Islet precursor cell (in vitro differentiated cells): ENCODE measurements at places on chromosomes 7 and 10.

DNA sequence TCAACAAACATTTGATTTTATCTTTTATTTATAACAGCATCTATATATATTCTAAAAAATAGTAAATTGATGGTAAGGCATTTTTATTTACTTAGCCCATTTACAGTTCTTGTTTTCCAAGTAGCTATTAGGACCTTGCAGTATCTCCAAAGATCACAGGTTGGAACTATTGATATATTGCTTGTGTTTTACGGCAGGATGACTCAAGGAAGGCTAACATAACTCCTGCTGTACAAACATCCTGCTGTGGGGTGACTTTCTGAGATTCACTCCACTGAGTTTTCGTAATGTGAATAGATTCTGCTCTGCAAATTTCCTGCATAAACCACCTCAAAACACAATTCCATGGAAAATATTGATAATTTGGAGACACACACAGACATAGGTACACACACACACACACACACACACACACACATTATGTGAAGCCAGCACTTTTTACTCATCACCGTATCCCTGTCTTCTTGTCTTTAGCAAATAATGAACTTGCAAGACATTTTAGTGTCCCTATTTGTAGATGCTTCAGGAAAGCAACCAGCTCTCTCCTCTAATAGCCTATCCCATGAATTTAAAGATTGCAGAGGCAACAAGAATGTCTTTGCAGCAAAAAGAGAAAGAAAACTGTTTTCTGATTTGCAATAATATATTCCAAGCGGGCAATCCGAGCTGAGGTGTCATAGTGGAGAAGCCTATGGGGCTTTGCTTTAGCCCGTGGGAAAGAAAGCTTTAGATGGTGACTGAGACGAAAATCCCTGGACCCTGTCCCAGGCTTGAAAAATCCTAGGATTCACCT, 722 bp downstream of the AGR2 start:
- no peak for DNase-seq

DNA sequence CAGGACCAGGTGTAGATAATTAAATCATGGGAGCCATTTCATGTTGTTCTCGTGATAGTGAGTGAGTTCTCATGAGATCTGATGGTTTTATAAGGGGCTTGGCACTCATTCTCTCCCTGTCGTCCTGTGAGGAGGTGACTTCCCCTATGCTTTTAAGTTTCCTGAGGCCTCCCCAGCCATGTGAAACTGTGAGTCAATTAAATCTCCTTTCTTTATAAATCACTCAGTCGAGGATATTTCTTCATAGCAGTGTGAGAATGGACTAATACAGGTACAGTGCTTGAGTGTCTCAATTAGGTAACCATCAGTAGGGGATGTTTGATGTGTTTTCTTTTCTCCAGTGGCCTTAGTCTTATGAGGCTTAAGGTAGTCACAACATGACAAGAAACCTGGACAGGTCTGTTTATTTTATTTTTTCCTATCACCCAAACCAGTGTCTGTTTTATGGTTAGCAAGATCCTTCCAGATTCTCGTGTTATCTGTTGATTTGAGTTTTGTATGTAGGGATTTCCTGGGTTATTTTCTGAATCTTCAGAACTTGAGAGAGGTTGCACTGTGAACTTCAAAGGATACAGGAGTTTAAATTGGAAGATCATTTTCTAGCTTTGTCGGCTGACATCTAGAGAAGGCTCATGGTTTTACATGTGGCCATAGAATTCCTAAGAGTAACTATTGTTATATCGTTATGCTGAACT, 32.1 kb downstream of the UMAD1 start:
- no peak for DNase-seq

- no peak for DNase-seq
Measured at GRCh38 chr10:77550378-77550777, 87.2 kb downstream of the KCNMA1 start.

DNA sequence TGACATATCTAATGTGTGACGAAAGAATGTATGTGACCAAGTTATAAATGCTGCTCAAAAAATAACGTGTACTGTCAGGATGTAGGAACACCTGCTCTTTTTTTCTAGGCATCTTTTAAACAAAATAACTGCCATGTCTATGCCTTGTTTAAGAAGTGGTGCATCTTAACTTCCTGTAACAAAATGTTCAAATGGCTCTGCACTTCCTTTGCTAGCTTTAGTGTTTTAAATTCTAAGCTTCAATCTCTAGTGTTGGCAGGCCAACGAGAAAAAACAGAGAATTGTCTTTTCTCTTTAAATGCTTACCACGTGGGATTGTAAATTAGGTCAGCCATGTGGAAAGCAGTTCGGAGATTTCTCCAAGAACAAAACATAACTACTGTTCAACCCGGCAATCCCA, 14.6 kb upstream of the PDSS1 start:
- no peak for DNase-seq

DNA sequence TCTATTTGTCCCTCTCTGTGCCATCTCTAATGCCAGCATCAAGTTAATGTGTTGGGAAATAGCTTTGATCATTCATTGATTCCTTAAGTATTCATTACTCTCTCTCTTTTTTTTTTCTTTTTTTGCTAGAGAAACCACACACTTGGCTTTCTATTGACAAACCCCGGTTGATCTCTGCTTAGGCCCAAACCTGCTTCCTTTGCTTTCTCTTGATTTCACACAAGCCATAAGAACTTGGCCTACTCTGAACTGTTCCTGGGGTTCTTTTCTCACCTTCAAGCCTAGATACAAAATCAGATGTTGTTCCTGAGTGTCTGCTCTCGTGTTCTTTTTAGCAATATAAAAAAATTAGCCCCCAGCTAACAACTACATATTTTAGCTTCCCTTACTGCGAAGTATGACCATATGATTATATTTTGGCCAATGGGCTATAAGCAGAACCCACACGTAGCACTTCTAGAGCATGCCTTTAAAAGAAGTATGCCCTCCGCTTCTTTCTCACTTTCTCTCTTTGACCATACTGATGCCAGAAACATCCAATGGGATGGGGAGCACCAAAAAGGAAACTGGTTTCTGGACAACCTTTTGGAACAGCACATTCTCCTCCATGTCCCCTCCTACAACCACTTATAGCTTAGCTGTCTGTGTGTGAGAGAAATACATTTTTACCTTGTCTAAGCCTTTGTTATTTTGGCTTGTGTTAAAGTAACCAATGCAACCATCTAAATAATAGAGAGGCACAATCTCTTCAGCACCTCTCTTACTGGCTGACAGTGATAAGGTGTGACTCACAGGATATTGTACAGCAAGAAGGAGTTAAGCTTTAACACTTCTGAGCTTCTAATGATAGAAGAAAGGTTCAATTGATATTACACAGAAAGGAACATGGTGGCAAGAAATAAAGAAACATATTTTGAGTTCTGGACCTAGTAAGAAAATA, 96.6 kb upstream of the LRRN3 start:
- DNase-seq = no peak

DNA sequence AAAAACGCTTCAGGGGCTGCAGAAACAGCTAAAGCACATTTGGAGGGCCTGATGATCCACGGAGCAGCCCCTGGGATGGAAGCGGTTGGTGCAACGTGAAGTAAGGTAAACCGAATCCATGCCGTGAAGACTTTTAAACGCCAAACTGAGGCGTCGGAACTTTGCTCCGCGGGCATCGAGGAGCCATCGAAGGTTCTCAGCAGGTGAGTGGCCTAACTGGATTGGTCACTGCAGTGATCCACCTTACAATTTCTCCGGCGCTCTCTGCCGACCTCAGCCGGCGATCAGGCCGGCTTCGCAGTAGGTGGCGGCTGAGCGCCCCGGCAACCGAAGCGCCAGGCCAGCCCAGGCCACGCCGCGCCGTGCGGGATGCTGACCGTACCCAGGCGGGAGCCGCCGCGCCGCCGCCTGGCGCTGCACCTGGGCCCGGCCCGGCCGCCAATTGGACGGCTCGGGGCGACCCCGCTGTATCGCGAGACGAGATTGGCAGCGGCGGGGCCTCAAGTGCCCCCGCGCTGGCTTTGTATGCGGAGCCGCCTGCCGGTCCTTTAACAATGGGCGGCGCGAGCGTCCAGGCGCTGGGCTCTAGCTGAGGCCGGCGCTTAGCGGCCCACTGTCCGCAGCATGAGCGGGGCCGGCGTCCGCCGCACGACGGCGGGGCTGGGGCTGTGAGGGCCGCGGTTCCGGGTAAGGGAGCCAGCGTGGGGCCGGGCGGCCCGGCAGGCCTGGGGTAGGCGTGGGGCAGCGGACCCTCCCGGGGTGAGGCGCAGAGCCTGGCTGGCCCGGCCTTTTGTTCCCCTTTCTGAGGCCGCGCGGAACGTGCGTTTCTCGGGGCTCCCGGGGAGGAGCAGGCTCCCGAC, at the start of gene CCNJ:
Gene CCNJ (plus strand): TSS at position 551 of the 860 bp plus-strand sequence. CDS start 811 bp downstream, outside the sequence.
- peak; percentile 93 for DNase-seq

DNA sequence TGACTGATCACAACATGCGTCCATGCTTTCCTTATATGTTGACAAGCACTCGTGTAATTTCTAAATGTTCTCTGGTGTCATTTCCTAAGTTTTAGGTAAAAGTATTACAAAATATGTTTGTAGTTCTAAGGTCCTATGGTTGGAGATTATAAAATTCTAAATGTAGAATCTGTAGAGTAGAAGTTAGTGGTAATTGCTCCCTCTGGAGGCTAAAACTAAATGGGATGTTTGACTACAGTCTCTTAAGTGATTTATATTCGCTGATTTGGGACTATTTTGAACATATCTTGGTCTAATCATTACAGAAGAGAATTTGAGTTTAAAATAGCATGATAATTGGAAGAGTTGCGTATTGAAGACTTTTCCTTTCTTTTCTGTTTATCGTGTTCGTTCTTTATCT, 74.1 kb downstream of the ZMYND11 start:
- no peak for DNase-seq

DNA sequence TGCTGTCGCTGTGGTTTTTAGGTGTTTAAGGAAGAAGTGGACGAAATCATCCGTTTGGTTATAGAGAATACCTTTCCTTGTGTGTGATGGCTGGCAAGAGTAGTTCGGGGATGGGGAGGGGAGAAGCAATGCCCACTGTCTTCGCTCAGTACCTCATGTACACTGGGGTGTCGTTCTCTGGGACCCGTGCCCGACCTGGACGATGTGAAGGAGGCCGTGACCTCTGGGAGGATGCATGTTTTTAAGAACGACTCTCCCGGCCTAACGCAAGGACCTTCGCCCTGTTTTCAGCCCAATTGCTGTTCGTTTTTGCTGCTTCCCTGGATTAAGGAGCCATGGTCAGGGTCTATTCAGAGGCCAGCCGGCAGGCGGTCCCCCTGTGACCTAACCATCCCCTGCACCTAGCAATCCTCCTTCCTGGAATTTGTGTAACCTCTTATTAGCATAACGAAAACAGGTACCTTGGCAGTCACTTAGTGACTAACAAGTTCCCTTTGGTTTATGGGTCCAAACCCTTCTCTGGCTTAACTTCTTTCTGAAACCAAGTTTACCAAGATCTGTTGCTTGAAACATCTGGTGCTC, 1.3 kb downstream of the NFE2L3 start:
- DNase-seq = peak; percentile 58

DNA sequence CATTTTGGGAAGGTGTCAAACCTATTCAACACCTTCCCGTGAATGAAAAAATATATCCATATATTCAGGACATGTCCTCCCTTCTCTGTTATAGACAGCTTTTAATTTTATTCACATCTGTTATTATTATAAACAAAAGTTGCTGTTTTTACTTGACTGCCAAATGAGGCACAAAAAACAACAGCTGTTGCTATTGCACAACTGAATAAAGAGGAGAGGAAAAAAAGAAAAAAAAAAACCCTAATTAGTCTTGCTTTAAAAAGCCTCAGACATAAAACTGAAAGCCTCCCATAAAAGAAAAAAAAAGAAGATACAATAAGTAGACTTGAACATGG, 153.4 kb downstream of the BMPER start:
- DNase-seq = no peak

DNA sequence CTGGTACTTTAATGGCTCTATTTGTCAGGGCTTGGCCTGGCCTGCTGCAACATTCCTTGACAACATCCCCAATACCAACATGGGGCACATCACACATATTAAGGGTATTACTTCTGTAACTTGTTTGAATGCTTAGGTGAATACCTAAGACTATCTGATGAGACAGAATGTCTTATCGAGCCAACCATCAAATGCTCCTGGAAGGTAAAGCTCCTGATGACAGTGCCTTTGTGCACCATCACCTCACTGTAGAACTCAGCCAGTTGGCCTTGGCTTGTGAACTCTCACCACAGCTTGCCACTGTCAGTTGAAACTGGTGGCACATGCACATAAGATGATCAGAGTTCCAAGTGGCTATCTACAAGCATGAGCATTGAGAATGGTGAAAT, 3.7 kb upstream of the MYO1G start:
- no peak for DNase-seq

DNA sequence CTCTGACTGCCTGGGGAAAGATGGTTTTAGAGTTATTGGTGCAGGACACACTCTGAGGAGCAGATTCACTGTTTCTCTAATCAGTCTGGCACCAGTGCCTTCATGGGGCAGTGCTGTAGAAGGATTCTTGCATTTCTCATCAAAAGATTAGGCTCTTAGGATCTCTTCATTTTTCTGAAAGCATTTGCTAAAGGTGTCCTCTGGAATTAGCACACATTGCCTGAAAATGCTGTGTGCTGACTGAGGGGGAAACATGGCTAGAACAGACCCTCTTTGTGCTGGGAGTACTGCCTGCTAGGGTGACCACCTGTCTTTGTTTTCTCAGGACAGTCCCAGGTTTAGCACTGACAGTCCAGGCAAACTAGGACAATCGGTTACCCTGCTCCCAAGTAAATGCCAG, 301.0 kb downstream of the PTEN start:
- DNase-seq = no peak

- DNase-seq = peak; percentile 83
Measured at GRCh38 chr7:83648464-83649241, at the start of gene SEMA3E. Gene SEMA3E, minus strand, starts transcription at chr7:83649139.

GRCh38 chr10:128487517-128487916, 361.3 kb upstream of the MKI67 start:
- no peak for DNase-seq
